ENCODE measurements at places on chromosomes 11 and 22.
A peak's percentile ranks its signal among the peaks of the same experiment; 100 is the strongest.

- no peak for DNase-seq
These were observed 31.6 kb upstream of the CAVIN3 start for GRCh38 chr11:6351782-6352382.

- no peak for DNase-seq
These were observed 3.4 kb upstream of the BID start for GRCh38 chr22:17777717-17778044.

DNA sequence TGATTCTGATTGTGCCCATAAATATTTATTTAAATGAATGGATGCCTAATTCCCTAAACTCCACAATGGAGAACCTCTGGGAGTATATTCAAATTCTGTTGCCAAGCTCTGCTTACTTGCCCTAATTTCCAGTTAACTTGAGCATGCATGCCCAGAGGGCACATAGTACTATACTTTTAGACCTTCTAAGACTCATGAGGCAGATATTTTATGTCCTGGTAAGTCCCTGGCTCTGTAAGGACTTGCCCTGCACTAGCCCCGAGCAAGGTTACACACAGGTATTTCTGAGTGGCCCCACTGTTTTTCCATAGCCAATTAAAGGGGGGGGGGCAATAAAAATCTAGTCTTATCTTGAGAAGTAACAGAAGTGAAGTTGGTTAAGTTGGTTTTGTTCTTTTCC is 21.1 kb upstream of the CAPRIN1 start:
- DNase-seq = no peak

- DNase-seq = peak; percentile 56
These were observed 28.5 kb downstream of the RCOR2 start for GRCh38 chr11:63888170-63889086.

DNA sequence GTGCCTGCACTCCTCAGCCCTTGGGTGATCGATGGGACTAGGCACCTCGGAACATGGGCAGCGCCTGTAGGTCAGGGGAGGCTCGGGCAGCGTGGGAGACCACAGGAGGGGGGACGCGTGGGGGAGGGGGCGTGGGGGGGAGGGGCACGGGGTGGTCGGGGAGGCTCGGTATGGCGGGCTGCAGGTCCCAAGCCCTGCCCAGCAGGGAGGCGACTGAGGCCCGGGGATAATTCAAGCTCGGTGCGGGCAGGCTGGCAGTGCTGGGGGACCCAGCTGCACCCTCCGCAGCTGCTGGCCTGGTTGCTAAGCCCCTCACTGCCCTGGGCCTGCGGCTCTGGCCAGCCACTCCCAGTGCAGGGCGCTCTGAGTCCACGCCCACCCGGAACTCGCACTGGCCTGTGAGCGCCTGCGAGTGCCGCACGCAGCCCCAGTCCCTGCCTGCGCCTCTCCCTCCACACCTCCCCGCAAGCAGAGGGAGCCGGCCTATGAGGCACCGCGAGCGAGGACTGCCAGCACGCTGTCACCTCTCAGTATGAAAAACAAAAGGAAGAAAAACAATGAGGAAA is 1698.3 kb upstream of the RAG2 start:
- no peak for DNase-seq

Data from naive thymus-derived CD8-positive, alpha-beta T cell (primary cell).